ENCODE measurements at places on chromosomes 7 and 10.
A peak's percentile ranks its signal among the peaks of the same experiment; 100 is the strongest.

DNA sequence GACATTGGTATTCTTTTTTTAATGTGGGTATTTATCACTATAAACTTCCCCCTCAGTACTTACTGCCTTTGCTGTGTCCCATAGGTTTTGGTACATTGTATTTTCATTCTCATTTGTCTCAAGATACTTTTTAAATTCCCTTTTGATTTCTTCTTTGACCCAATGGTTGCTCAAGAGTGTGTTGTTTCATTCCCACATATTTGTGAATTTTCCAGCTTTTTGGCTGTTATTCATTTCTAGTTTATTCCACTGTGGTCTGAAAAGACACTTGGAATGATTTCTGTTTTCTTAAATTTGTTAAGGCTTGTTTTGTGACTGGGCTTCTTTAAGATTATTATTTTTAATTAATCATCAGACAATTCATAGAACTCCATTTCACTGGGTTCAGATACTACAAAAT is 105.0 kb downstream of the EPC1 start:
- DNase-seq = no peak

- DNase-seq = no peak
Measured at GRCh38 chr10:126503392-126504062, 115.2 kb upstream of the ADAM12 start.

DNA sequence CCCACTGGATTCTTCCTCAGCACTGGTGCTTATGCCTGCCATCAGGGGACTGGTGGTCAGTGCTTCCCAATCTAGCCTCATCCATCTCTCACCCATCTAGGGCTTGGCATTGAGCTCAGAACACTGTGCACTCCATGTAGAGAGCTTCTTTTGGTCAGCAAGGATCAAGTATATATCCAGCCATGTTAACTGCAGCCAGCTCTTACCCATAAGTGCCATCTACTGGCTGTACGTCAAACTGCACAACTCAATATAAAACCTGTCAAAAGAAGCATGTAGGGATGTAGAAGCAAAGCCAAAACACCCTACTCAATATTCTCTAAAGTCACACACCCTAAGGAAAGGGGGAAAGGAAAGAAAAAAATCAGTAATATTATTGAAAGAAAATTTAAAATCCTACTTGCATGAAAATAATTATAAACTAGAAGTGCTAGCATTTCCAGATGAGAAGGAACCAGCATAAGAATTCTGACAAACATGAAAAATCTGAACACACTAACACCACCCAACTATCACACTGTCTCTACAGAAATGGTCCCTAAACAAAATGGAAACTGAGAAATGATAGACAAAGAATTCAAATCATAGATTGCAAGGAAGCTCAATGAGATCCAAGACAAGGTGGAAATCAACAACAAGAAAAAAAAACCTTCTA is 531.1 kb upstream of the STEAP1 start:
- peak; percentile 36 for DNase-seq

DNA sequence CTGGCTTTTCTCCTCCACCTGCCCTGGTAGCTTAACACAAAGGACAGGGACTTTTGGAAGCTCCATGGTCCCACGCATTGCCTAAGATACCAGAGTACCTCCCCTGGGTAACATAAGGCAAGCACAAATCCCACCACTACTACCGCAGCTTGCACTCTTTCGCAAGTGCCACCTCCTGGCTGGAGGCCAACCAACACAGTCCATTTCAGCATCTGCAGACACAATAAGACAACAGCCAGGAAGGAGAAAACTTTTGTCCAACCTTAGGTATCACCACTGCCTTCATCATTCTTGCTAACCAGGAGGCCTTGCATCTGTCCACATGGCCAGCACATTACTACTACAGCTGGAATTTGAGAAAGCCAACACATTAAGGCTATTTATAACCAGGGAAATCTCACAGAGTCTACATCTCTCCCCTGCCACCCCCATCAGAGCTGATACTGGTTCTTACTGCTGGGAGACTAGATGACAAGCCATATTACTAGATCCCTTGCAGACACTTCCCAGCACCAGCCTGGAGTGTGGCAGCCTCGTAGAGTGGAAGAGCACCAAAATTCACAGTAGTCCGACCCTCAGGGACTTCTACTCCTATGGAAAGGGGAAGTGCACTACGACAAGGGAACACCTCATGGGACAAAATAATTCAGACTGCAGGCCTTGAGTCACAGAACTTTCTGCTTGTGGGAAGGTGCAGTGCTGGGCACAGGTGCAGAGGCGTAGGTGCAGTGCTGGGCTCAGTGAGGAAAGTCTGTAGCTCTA is 39.8 kb upstream of the CDK13 start:
- DNase-seq = no peak

GRCh38 chr10:75801661-75802060 is 370.2 kb downstream of the LRMDA start:
- no peak for DNase-seq

GRCh38 chr7:17474724-17475344 is 176.4 kb downstream of the AHR start:
- no peak for DNase-seq

DNA sequence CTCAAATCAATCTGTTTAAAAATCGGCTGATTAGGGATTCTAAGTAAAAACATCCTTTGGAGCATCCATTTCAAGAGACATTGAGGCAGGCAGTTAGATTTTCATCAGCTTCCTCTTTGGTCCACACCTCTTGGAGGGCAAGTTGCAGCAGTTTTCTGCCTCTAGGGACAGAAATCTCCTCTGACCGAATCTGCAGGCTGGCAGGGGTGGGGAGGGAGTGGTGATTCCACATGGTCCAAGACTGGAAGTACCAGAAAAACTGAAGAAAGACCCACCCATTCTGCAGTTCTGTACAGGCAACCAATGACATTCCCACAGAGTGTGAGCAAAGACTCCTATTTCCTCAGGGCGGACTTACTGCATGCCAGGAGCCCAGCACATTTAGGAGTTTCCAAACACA is 29.0 kb downstream of the FGFBP3 start:
- DNase-seq = no peak

- DNase-seq = no peak
Measured at GRCh38 chr7:106770191-106770590, 94.9 kb upstream of the PIK3CG start.

All from hematopoietic multipotent progenitor cell treated with erythropoietin and hydrocortisone succinate and interleukin-3 and kit ligand, for 8 days (in vitro differentiated cells).